ENCODE measurements at places on chromosomes 6 and 20.
A peak's percentile ranks its signal among the peaks of the same experiment; 100 is the strongest.

DNA sequence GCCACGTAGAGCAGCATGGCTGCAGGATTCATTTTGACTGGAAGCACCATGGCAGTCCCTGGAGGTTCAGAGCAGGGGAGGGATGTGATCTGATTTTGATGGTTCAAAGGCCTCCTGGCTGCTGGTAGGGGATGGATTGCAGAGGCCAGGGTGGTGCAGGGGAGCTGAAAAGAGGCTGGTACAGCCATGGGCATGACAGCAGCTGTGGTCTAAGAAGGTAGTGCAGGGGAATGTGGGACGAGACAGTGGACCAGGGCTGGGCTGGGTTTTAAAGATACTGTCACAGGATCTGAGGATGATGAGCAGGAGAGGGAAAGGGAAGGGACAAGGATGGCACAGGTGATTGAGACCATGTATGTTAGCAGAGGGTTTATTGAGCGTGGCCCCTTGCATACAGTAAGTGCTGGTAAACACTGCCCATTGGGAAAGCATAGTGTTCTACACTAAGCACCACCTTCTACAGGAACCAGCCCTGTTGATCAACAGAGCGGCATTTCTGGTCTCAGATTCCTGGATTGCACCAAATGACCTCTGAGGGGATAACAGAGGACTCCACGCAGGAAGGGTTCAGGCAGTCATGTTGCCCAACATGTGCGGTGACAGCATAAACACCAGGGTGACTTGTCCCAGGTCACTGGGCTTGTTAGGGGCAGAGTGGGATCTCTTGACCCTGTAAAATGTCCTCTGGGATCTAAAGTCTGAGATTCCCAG lies 14.5 kb upstream of the SIRPA start:
- DNase-seq: no peak

- DNase-seq: peak; percentile 59
Observed at GRCh38 chr20:21505161-21505809, 8.6 kb downstream of the NKX2-2 start.

- no peak for DNase-seq
Observed at GRCh38 chr6:143619824-143620401, 57.9 kb upstream of the PHACTR2 start.

- DNase-seq: no peak
Observed at GRCh38 chr20:54218470-54218869, 10.6 kb downstream of the PFDN4 start.

GRCh38 chr6:97423190-97423589 lies 140.2 kb upstream of the MMS22L start:
- DNase-seq: no peak

GRCh38 chr6:57017841-57018240 lies 28.7 kb upstream of the KIAA1586 start:
- no peak for DNase-seq

- no peak for DNase-seq
Observed at GRCh38 chr20:2507875-2508630, 662 bp downstream of the ZNF343 start.

- no peak for DNase-seq
Observed at GRCh38 chr20:22542427-22542826, 41.9 kb downstream of the FOXA2 start.

- no peak for DNase-seq
Observed at GRCh38 chr20:25296094-25297093, 48.5 kb downstream of the PYGB start.

GRCh38 chr6:24554474-24554873 lies 59.7 kb downstream of the ALDH5A1 start:
- no peak for DNase-seq

DNA sequence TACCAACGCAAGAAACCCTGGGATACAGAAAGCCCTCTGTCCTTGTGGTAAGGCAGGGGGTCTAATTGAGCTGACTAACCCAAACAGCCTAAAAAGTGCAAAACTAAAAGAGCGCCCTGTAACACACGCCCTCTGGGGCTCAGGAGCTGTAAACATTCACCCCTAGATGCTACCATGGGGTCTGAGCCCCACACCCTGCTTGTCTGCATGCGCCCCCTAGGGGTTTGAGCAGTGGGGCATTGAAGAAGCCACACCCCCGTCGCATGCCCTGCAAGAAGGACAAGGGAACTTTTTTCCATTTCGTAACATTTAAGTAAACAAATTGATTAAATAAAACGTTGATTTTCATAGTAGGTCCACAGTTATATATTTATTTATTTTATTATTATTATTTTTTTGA lies 616.9 kb upstream of the MAN1A1 start:
- no peak for DNase-seq

GRCh38 chr6:166624275-166624674 lies 2.8 kb downstream of the RPS6KA2 start:
- DNase-seq: no peak

DNA sequence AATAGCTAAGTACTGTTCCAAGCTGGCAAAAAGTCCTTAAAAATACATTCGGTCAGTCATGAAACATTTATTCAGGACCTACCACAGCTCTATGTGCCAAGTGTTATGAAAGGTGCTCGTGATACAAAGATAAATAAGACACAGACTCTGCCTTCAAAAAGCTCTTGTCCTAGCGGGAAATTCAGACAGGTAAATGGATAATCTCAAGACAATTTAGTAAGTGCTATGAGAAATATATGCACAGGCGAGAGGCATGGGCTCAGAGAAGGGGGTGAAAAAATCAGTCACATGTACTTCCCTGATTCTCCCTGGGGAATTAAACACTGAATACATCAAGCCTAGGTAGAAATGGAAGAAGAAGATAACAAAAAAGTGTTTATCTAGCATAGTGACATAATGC lies 49.8 kb upstream of the HEY2 start:
- DNase-seq: no peak

DNA sequence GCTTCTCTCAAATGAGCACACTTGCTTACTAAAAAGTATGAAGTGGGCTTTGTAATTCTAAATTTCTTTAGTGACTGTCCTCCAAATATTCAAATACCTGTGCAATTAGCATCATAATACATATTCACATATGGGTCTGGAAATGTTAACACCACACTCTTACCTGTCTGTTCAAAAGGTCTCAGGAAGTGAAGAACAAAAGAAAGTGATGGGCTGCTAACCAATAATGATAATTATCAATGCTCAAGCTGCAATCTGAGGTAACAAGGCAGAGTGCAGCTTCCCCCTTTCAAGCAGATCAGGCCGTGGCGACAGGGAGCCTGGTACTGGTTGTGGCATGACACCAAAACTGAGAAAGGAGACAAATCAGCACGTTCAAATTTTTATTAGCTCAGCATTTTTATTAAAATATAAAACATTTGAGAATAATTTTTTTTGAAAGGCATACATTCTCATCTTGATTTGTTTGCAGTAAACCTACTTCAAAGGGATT lies 1044.7 kb upstream of the EPHA7 start:
- DNase-seq: no peak

DNA sequence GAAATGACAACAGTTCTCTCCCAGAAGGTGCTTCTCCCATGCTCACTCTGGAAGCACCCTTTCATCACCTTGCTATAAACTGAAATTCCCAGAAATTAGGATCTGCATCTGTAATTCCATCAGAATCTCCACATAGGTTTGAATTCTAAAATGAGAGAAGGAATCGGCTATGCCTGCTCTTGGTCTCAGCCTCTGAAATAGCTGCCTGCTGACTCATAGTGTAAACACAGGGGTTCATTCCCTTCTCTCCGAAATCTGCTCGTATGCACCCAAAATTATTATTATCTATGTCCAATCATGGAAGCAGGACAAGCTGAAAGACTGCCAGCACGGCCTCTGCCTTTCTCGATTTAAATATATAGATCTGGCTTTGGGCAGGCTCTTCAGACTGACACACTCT lies 74.6 kb upstream of the TAB2 start:
- no peak for DNase-seq

DNA sequence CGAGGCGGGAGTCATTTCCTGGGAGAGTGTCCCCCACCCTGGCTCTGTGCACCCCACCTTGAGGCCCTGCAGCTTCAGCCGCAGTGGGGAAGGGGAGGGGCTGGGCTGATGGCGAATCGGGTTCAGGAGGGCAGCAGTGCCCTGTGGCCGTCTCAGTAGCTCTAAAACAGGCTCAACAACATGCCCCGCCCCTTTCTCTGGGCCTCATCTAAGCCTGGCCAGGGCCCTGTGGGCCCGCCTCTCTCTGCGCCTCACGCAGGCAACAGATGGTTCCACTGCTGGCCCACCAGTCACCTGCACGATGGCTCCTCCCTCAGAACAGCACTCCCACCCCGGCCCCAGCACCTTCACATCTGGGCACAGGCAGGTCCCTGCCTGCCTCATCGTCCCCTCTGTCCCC lies 30.2 kb downstream of the CHRNA4 start:
- no peak for DNase-seq

DNA sequence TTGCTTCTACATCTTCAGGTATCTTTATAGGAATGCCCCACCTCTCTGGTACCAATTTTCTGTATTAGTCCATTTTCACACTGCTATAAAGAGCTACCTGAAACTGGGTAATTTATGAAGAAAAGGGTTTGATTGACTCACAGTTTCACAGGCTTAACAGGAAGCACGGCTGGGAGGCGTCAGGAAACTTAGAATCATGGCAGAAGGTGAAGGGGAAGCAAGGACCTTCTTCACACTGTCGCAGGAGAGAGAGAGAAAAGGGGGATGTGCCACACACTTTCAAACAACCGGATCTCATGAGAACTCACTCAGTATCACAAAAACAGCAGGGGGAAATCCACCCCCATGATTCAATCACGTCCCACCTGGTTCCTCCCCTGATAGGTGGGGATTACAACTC lies 24.4 kb upstream of the LY86 start:
- no peak for DNase-seq

GRCh38 chr20:21026951-21027350 lies 79.2 kb downstream of the LINC00237 start:
- no peak for DNase-seq

DNA sequence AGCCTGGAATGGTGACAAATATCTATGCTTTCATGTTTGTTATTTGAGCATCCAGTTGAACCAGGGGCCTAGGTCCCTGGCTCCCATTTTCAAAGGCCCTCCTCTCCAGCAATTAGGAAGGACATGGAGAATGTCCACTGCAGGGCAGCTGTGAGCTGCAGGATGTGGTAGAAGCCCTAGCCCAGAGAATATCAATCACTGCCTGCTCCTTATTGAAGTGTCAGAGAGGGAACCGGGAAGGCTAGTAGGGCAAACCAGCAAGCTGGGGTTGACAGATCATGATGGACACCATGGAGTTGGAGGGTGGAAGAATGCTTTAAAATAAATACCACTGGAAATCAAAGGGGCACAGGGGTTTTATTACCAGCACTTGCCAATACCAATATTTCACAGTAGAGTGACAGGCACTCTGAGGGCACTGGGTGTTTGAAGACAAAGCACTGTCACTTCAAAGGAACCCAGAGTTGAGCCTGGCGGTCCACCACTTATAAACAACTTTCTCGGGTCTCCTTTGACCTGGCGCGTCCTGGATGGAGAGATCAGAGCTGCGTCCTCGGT lies 47.7 kb downstream of the ZNF831 start:
- DNase-seq: no peak

Data from stimulated activated CD8-positive, alpha-beta memory T cell treated with anti-CD3 and anti-CD28 coated beads, Interleukin-15, amount 100 ng/mL, for 4 hours (primary cell).